ENCODE measurements at places on chromosomes 13 and 19.
A peak's percentile ranks its signal among the peaks of the same experiment; 100 is the strongest.

- DNase-seq = no peak
Observed at GRCh38 chr13:58806401-58806800, 1174.9 kb downstream of the PCDH17 start.

GRCh38 chr19:43444531-43445287 is 20.7 kb downstream of the LYPD3 start:
- DNase-seq = no peak

- DNase-seq = no peak
Observed at GRCh38 chr13:114144606-114145244, 12.3 kb upstream of the RASA3 start.

GRCh38 chr13:50932091-50932490 is 22.5 kb downstream of the RNASEH2B start:
- no peak for DNase-seq

- peak; percentile 75 for DNase-seq
Observed at GRCh38 chr19:6678690-6679109, 8.7 kb upstream of the TNFSF14 start.

DNA sequence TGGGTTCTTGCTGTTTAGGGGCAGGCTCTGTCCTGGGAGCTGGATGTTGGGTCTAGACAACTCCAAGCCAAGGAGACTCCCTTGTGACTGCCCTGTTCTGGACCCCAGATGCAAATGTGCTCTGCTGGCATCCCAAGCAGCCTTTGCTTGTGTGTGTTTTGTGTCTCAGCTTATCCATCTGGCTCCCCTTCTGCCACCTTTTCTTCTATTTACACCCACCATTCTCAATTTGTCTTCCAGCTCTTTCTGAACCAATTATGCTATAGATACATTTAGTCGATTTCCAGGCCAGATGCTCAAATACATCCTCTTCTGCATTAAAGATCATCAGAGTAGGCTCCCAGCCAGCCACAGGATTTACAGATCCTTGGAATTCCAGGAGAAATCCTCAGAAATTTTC is 115.0 kb upstream of the SLC7A1 start:
- no peak for DNase-seq

DNA sequence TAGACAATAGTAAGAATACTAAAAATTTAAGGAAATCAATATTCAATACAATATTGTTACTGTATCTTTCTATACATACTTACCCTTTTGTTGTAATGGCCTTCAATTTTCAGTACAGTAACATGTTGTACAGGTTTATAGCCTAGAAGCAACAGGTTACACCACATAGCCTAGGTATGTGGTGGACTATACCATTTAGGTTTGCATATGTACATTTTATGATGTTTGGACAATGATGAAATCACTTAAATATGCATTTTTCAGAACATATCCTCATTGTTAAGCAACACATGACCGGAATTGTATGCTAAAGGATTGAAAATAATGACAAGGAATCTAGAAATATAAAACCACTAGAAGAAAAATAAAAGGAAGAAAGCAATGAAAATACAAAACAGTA is 611.4 kb downstream of the DACH1 start:
- DNase-seq = no peak

- no peak for DNase-seq
Observed at GRCh38 chr19:17526922-17527321, 15.5 kb downstream of the PGLS start.

DNA sequence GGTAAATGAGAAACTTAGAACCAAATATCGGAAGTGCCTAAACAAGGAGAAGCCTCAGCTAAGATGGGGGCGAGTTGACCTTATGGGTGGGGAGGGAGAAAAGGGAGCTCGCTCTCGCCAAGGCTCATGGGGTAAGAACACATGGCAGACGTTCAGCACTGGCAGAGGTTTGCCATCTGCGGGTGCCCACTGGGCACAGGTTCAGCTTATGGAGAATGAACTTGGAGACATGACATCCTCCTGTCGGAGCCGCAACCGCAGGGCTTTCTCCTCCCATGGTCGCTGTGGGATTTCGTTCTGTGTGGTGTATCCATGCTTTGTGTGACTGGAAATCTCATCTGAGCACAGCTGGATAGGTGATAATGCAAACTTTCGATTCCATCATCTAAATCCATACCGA is 36.1 kb upstream of the PEPD start:
- DNase-seq = no peak

GRCh38 chr13:24247016-24247415 is 62.4 kb upstream of the C1QTNF9 start:
- DNase-seq = no peak

GRCh38 chr13:50701469-50701868 is 142.0 kb downstream of the DLEU7 start:
- no peak for DNase-seq

DNA sequence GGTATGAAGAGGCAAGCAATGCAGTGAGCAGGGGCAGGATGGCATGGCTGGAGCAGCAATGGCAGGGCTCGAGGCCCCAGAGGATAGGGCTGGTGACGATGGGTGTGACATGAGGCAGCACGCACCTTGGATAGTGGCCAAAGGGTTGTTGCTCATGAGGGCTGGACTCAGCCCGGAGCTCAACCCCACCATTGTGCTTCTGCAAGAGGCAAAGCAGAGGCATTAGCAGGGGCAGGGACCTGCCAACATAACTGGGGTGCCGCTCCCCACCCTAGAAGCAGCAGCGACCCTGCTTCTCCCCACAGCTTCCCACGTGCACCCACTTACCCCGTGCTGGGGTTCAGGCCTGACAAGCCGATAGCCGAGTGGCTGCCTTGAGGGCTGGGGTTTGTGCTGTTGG is 15.8 kb downstream of the ZNF574 start:
- no peak for DNase-seq

DNA sequence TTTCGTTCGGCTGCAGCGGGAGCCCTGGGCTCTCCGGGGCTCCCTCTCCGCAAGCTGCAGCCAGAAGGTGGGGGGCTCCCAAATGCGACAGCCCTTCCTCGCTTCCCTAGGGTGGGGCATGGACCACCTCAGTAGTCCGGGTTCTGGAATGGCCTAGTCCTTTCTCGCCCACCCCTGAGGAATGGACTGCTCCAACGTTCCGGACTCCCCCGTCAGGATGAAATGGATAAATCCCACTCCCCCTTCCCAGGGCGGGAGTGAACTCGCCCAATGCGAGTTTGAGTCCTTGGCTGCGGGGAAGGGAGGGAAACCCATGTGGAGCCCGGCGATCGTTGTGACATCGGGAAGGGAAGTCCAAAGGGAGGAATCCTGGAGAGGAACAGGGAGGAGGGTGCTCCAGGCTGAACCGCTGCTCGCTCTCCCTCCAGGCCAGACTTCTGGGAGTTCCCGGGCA is 5.5 kb downstream of the HRC start:
- DNase-seq = no peak

DNA sequence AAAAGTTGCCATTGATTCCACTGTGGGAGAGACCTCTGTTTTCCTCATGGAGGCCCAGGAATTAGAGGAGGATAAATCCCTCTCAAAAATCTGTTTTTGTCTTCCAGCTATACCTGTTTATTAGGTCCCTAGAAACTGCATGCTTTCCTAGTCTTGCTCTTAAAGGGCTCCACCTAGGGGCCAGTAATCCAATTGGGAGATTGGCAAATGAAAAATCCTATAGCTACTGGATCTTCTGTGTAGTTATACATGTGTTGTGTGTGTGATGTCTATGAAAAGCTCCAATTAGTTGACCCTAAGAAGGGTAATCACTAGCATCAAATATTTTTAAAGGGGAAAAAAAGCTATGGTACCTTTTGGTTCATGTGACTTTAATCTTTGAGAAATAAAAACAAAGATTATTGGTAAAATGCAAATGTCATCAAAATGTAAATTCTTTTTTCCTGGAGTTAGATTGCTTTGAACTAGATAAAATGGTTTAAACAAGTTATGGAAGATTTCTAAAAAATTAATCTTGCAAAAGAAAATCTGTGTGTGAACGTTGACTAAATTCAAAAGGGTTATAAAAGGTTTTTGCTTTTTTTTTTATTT is 63.4 kb upstream of the C1QTNF9B start:
- DNase-seq = peak; percentile 35

- no peak for DNase-seq
Observed at GRCh38 chr19:11446652-11447301, 11.3 kb downstream of the PRKCSH start.

DNA sequence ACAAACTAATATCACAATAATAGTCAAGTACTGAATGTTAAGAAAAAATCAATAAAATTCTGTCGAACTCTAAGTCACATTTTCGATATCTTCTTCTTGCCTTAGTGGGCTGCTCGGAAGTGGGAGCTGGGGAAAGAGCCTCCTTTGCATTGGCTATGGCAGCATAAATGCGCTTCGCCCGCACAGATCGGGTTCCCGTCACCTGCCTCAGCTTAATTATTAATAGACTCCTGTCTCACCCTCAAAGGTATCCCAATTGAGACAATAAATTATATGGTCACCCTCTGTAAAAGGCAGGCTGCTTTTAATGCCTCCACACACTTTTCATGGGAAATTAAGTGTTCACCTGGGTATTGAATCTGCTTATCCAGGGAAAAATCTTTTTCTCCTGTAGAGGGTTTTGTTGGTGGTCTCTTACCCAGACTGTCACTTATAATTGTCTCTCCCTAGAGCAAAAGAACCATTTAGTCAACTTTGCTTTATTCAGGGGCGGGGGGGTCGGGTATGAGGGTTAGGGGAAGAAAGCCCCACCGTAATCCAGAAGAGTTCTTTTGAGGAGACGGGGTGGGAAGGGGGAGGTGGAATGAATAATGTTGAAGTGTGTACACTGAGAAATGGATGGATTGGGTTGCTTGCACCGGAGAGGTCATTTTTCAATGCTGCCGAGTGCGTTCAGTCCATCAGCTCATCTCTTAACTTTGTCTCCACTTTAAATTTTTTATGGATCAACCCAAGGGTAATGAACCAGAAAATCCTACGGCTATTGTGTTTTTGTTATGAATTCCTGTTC is 682.6 kb upstream of the SGCG start:
- no peak for DNase-seq

GRCh38 chr13:37667702-37668101 is 69.1 kb upstream of the POSTN start:
- no peak for DNase-seq

DNA sequence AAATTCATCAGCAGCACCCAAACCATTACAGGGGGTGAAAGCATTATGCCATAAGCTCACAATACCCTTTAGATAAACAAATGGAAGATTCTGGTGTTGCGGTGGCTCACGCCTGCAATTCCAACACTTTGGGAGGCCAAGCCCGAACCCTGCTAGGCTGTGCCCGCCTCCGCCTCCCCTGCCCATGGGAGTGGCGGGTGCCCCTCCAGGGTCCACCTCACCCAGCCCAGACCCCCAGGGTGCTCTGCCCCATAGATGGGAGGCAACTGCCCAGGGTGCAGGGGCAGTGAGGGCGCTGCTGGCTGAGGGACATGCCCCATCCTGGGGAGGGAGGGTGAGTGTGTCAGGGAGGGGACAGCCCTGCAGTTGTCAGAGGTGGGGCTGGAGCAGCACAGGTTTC is 10.0 kb upstream of the SIGLECL1 start:
- DNase-seq = no peak

- DNase-seq = no peak
Observed at GRCh38 chr13:25170554-25171111, 1.5 kb downstream of the AMER2 start.

DNA sequence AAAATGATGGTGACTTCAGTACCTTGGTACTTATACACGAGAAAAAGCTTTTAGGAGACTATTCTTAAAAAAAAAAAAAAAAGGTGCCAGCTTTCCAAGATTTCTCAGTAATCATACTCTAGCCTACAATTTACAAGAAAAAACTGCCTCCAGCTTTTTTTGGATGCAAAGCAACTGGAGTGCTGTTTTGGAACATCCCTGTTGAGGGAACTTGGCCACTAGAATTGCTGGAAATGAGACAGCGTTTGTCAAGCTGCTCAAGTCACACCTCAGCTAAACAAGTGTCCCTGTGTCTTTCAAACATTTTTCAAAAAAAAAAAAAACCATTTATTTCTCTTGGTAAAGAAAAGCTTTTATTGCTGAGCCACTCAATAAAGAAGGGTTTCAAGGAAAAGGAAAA is 413.1 kb upstream of the ARGLU1 start:
- DNase-seq = no peak

GRCh38 chr13:48528720-48529119 is 4.2 kb downstream of the RCBTB2 start:
- no peak for DNase-seq

DNA sequence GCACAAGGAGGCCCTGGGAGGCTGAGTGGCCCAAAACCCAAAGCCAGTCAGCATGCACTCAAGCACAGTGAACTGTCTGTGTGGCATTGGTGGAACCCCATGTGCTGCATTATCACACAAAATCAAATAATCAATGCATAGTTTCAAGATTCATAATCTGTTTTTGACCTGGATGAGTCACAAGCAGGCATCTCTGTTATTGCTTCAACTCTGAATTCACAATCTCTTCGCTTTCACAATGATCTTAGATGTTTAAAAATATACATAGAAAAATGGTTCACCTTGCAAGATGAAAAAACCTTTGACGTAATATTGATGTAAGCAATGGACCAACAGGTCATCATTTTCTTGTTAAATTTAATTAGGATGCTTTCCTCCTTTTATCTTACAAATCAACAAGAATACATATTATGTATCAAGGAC is 455.4 kb downstream of the IRS2 start:
- no peak for DNase-seq

DNA sequence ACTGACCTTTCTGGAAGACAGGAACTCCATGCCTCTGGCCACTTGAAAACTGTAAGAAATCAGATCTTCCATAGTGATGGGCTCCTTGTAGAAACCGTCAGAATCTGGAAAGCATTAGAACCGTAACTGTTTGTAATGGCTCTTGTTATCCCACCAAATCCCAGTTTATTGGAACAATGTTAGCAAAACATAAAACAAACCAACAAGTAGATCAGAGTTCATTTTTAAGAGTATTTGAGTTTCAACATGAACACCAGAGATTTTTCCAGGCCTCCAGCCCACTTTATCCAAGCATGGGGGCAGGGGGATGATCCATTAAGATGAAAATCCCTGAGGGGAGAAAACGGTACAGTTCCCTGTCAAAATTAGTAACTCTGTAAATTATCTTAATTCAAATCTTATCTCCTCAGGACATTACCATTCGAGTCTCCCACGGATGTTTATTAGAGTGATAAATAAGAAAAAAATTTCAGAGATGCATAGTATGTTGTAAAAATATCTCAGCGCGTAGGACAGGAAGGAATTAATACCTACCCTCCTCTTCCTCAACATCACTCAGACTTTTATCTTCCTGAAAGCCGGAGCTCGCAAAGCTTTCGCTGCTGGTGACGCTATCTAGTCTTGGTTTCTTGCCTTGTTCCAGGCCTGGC is 172.5 kb downstream of the FLT1 start:
- no peak for DNase-seq

- no peak for DNase-seq
Observed at GRCh38 chr13:83929157-83929556, 46.9 kb upstream of the SLITRK1 start.

DNA sequence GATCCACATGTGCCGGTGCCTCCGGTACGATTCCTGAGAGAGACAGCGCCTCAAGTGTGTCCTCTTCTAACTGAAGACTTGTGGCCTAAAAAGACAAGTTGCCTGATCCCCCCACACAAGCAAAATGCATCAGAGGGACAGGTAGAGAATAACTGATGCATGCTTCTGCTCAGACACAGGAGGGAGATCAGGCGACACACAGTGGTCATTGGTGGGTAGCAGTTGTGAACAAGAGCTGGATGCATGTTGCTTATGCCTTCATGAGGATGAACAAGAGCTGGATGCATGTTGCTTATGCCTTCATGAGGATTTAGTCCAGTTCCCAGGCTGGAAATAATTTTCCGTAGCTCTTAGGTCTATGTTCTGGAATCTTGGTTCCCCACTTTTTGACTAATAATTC is 505.6 kb downstream of the MYO16 start:
- DNase-seq = no peak

- DNase-seq = peak; percentile 9
Observed at GRCh38 chr19:1992759-1993260, 22.7 kb downstream of the BTBD2 start.

GRCh38 chr13:113731192-113732175 is 27.5 kb upstream of the TMEM255B start:
- DNase-seq = no peak

Measured in activated CD4-positive, alpha-beta T cell treated with anti-CD3 and anti-CD28 coated beads, Interleukin-2, Interleukin-4, amounts not matched to agents 100 ng/mL and 50 ng/mL, durations not matched to agents 16 hours and 8 hours (primary cell).